ENCODE measurements at places on chromosomes 4 and X.

DNA sequence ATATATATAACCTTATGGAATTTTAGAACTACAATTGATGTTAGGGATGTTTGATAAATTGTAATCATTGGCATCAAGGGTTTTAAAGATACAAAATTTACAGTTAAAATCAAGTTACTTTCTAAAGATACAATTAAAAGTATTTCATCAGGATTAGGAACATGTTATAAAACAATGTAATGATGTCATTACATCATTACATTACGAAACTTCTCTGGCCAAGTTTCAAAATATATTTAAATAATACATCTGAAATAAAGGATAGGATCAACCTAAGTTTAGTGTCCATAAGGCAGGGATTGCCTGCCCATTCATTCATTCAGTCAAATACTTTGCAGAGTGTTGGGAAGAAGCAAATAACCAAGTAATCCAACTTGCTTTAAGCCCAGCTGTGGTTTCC, 75.1 kb downstream of the TENM3 start:
- no peak for DNase-seq

- DNase-seq: no peak
Measured at GRCh38 chr4:46656071-46656470, 253.0 kb downstream of the COX7B2 start.

DNA sequence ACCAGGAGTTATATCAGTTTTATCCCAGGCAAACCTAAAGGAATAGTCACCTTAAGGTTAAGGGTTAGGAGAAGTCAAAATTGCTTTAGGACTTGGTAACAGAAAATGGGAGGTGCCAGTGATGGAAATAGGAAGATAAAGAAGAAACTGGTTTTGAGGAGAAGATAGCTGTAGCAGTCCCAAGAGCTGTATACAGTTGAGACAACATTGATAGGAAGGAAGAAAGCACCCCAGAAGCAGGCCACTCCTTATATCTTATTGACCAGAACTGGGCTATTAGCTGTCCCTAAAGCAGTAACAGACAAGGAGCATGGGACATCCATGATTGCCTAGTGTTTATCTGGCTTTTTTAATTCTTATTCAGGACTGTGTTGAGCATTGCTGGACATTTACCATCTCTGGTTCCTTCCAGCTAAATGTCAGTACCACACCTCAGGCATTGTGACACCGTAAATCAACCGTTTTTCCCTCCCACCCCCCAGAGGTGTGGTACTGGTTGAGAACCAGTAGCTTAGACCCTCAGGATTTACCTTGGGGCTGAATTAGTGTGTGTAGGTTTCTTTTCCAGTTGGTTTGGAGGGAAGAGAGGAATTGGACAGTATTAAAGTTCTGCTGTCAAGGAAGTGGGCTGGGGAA, 2.0 kb upstream of the PGRMC2 start:
- DNase-seq: no peak

DNA sequence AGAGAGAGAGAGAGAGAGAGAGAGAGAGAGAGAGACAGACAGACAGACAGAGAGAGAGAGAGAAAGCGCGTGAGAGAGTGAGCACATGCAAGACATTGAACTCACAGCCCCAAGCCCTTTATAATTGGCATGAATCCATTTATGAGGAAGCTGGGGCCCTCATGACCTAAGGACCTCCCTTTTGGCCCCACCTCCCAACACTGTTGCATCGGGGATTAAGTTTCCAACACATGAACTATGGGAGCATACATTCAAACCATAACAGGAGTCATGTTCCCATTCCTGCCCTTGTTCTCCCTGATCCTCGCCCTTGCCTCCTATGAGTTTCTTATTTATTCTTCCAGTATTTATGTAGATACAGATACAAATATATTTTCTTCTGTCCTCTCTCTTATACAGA, 269.8 kb upstream of the ARX start:
- no peak for DNase-seq

DNA sequence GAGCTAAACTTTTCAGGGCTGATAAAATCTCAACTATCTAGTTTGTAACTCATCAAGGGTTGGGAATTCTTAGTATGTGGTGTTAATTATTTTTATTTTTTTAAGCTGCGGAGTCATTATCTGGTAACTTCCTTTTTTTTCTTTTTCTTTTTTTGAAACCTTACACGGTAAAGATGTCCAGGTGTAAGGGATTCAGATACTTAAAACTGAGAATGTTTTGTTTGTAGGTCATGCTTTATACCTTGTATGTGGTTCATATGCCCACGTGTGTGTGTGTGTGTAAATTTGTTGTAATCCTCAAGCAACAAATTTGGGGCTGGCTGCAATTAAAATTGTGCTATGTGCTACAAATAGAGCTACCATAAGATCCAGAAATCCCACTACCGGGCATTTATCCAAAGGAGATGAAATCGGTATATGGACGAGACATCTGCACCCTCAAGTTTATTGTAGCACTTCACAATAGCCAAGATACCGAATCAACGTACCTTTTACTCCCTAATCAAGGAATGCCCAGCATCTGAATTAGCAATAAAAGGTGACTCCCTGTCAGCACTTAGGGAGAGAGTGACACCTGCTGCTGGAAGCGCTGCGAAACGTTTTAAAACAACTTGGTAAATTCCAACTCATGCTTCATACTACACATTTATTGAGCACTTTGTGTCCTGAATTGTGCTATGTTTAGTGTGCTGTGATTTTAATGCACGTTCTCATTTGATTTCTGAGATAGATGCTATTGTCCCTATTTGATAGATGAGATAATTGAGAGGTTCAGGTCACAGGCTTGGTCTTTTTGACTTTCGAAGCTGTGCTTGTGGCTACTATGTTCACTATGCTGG, 16.1 kb downstream of the MSMO1 start:
- DNase-seq: peak; percentile 34

- no peak for DNase-seq
Measured at GRCh38 chr4:138911909-138912703, 103.5 kb upstream of the NOCT start.

DNA sequence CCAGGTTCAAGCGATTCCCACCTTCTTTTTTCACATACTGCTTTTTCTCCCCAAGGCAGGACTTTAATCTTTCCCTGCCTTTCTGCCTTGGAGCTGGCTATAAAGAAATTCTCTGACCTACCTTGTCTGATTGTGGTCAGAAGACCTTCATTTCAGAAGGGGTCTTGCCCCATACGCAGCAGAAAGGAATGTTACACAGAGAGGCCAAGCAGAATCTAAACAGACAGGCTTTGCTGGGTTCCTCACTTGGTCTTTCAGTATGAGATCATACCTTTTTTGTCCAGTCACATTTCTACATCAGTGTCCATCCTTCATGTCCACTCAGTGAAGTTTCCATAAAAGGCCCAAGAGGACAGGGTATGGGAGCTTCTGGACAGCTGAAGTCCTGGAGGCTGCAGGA, 108.3 kb upstream of the RBPJ start:
- no peak for DNase-seq

- no peak for DNase-seq
Measured at GRCh38 chrX:27679281-27679680, 89.1 kb downstream of the DCAF8L2 start.

GRCh38 chrX:85379174-85379907, at the start of gene POF1B:
Gene POF1B, minus strand, starts transcription at chrX:85379665. Its CDS starts 211 bp downstream, at chrX:85379454.
- peak; percentile 1 for DNase-seq

GRCh38 chrX:30957753-30958152, 68.7 kb upstream of the TAB3 start:
- DNase-seq: no peak
